ENCODE measurements at places on chromosomes 4 and X.

GRCh38 chr4:176276710-176277109 lies 7.7 kb upstream of the ASB5 start:
- DNase-seq: no peak

DNA sequence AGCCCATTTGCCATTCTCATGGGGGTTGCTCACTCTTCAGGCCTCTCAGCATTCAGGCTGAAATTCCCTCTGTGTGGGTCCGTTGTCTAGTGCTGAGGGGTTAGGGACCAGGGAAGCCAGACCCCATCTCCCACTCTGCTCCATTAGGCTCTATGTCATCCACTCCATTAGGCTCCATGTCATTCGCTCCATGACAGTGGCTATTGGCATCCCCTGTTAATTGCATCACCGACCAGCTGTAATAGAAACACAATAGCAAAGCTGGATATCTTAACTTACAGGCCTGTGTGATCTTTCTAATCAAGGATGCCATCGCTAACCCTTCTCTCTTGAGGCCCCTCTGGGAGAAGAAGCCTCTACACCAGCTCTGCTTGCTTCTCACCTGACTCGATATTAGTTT lies 25.7 kb upstream of the ZNF518B start:
- no peak for DNase-seq

DNA sequence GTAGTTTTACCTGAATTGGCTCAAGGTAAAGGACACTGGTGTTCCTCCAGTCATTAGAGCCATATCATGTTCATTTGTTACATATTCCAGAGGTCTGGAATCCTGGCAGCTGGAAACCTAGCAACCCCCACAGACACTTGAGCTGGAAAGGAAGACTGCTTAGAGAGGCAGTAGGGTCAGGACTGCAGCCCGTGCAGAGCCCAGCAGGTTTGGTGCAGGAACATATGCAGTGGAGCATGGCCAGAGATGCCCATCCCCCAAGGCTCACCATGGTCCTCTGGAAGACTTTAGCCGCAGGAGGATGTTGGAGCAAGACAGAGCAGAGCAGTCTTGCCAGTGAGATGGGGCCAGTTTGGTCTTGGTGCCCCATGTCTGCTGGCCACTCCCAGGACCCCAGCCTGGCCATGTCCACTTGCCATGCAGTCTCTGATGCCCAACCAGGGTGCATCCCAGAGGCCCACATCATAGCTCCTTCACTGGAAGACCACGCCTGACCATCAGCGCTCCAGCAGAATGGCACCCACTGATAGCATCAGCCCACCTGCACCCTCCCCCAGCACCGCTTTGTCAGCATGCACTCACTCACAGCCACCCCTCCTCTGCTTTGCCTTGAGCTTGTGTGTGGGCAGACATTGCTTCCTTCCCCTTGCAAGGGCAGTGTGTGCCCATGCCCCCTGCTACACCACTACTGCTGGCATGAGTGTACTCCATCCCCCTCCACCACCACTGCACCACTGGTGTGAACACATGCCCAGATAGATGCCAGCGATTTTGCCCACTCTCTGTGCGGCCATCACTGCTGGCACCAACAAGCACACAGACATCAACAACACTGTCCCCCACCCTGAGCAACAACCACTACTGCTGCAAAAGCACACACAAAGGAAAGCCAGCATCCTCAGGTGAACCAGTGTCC lies 190.3 kb upstream of the SPOCK3 start:
- no peak for DNase-seq

GRCh38 chrX:43964936-43965335 lies 8.3 kb downstream of the NDP start:
- DNase-seq: no peak

DNA sequence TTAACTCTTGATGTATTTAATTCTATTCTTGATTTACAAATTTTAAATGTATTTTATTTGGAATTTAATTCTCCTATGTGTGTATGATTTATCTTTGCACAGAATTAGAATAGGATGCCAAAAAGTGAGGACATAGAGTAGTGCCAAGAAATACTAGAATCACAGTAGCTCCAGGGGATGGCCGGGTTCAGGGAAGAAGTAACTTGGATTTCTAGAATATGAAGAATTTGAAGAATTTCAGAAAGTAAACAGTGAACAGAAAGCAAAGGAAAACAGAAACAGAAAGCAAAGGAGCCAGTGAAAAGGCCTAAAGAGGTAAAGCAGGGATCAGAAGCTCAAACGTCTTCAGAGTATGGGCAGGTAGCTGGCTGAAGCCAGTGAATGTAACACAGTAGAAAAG lies 1187.6 kb downstream of the RPA4 start:
- DNase-seq: no peak

GRCh38 chr4:760616-761015 lies 55.0 kb downstream of the PCGF3 start:
- no peak for DNase-seq

- no peak for DNase-seq
Observed at GRCh38 chr4:126604268-126604867, 1028.4 kb upstream of the INTU start.

- no peak for DNase-seq
Observed at GRCh38 chr4:70706516-70706915, 15.2 kb upstream of the RUFY3 start.

DNA sequence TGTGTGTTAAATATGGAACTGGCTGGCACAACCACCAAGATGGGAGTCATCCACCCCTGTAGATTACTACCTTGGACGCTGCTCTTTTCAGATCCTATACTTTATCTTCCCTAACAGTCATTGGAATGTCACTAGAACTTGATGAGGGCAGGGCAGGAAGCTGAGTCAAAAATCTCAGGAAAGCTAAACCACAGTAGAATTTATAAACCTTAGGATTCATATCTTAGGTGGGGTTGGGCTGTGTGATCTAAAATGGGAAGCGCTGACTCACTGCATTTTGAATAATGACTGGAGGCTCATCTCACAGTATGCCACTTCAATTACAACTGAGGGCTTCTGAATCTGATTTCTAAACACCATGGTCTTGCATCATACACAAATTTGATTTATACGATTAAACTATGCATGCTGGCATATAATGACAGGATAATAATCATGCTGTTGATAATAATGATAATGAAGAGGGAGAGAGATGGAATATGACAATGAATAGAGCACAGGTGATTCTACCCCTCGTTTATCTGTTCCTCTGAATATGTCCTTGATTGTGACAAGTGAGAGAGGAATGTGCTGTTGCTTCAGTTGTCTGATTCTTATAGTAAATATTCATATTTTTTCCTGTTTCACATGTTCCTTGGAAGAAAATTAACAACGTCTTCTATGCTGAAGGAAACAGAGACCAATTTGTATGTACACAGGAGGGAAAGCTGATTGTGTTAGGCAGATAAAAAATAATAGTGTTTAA lies 270.3 kb upstream of the HS3ST1 start:
- DNase-seq: no peak

DNA sequence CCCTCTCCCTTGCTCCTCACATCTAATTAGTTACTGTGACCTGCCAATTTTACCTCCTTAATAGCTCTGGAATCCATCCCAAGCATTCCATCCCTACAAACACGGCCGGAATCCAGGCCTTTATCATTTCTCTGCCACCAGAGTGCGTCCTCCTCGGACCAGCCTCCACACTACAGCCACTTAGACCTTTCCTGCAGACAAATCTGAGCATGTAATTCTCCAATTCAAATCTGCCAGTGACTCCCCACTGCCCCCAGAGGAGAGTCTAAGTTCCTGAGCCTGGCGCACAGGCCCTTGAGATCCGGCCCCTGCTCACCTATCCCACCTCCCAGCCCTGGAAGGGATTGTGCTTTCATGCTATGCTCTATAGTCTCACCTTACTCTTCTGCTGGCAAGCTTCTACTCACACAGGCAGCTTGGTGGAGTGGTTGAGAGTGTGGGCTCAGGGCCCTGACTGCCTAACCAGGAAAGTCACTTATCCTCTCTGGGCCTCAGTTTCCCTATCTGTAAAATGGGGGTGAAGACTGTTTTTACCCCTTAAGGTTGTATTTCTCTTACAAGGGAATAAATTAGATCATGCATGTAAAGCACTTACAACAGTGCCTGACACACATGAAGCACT lies 31.2 kb downstream of the PJA1 start:
- no peak for DNase-seq

- DNase-seq: no peak
Observed at GRCh38 chr4:152577708-152578396, 42.0 kb upstream of the FBXW7 start.

GRCh38 chr4:162938738-162939485 lies 227.8 kb downstream of the NAF1 start:
- no peak for DNase-seq

DNA sequence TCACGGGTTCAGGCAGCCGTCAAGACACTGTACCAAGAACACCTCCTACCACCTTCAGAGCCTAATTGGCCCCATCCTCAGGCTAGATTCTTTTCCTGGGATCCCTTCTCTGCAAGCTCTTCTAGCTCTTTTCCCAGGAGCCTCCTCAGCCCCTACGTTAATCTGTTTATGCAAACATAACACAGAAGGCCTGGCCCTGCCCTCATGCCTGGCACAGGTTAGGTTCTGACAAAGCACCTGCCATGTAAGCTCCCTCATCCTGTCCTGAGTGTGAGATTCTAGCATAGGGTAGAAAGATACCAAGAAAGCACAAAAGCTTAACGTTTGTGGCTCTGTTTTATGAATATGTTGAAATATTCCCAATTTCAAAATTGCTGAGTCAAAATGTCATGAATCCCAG lies 93.6 kb downstream of the IRF2 start:
- no peak for DNase-seq

GRCh38 chrX:125444659-125445058 lies 125.0 kb downstream of the TEX13C start:
- DNase-seq: no peak

DNA sequence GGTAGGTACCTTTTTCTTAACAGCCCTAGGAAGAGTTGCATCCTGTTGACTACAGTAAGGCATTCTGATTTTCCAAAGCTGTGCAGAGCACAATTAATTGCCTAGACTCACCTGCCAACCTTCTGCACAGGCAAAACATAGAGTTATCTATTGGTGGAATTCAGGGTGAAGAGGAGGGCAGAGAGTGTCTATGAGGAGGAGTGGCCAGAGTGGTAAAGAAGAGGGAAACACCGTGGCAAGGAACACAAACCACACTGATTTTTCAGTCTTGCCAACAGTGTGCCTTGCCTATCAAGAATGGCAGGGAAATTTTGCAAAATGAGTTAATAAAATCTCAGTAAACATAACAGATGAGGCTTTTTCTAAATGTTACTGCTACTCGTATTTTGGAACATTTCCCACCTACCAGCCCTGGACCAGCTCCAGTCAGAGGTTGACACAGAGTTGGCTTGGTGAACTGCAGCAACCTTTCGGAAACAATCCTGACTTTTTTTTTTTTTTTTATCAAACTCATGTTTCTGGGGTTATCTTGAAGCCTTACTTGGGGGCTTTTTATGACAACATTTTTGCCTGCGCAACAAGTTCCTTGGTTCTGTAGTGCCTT lies 67.9 kb upstream of the CAPN6 start:
- DNase-seq: no peak

DNA sequence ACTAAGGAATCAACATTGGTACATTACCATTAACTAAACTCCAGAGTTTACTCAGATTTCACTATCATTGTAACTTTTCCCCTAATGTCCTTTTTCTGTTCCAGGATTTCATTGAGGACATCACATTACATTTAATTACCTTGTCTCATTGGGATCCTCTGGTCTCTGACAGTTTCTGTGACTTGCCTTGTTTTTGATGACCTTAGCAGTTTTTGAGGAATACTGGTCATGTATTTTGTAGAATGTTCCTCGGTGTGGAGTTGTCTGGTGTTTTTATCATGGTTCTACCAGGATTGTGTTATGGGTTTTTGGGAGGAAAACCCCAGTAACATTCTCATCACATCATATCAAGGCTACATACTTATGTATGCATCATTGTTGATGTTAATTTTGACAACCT lies 95.6 kb upstream of the TBC1D9 start:
- DNase-seq: no peak

- DNase-seq: no peak
Observed at GRCh38 chr4:52822972-52823701, 39.0 kb upstream of the RASL11B start.

GRCh38 chr4:185119927-185120630 lies 23.0 kb upstream of the SLC25A4 start:
- DNase-seq: no peak

DNA sequence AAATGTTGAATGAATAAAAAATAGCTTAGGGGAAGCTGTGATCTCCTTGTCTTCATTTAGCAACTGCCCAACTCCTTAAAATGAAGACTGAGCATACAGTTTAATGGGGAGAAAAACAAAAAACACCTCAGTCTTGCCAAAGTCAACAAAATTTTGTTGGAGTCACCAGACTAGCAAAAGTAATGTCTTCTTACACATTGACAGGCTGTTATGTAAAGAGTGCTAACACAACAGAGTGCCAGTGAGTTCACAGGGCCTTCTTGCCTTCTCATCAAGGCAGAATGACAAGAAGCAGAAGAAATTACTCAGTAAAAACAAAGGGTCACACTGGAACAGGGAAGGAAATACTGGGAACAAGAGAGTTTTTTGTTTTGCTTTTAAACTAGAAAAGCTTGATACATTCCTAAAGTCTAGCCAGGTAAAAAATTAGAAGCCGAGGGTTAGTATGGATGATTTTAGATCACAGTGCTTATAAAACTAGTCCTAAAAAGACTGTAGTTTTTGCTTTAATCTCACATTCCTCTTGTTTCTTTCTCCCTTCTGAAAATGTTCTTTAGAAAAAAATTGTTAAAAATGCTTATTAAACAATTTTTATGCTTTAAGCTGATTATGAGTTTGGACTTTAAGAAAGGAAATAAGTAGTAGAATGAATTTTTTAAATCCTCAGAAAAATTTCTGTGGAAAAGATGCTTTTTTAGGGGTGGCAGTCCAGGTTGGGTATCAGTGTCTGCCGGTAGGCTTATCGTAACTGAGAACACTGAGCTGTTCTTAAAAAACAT lies 38.7 kb upstream of the FRAS1 start:
- DNase-seq: no peak

GRCh38 chr4:185205697-185206342 lies 2.0 kb upstream of the CFAP97 start:
- DNase-seq: no peak
